ENCODE measurements at places on chromosomes 7 and 10.

GRCh38 chr10:80161321-80162083 lies 29.0 kb downstream of the PLAC9 start:
- no peak for DNase-seq

DNA sequence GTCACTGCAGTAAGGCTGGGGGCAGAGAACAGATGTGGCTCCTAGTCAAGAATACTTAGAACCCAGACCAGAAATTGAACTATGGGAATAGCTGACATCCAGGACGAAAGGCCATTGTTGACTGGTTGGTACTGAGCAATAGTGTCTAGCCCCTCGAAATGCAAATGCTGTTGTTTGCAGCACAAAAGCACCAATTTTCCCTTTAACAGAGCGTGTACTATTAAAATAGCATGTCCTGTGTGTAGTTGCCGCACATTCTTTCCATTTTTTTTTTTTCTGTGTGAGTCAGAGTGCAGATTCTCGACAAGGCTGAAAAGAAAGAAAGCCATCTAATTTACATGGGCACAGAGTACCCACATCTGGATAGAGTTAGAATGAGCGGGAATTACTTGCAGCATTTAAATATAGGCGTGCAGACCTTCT lies 302.4 kb downstream of the PTEN start:
- DNase-seq, result no peak

DNA sequence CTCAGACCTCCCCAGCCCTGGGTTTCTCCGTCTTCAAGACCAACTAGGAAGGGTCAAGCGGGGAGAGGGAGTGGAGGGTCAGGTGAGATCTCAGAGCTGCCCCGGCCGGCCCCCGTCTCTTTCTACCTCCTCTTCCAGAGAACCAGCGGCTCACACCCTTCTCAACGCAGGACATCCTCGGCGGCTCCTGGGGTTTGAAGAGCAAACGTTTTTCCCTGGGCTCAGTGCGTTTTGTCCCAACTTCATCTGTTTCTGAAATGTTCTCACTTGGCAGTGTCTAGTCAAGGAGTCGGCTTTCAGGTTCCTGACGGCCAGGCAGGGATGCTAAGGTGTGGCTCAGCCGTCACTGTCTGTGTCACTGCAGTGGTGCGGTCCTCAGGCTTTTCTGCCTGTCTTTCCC lies 416.4 kb upstream of the FOXK1 start:
- DNase-seq, result no peak

DNA sequence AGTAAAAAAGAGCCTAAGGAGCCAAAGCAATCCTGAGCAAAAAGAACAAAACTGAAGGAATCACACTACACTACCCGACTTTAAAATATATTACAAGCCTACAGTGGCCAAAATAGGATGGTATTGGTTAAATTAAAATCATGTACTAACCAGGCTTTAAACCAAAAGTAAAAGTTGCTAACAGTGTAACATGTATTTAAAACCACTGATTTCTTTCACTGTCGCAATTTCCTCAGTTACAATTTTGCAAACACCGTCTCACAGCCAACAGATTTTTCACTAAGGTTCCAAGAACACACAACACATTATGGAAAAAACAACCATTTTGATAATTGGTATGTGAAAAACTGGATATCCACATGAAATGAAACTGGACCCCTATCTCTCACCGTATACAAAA lies 74.0 kb downstream of the JMJD1C start:
- DNase-seq, result no peak

All from effector CD4-positive, alpha-beta T cell (primary cell).